Astrocyte of the spinal cord (primary cell): ENCODE measurements at places on chromosomes 13 and 19.

GRCh38 chr19:34345947-34346351 lies 19.0 kb upstream of the GPI start:
- peak; percentile 67 for DNase-seq

DNA sequence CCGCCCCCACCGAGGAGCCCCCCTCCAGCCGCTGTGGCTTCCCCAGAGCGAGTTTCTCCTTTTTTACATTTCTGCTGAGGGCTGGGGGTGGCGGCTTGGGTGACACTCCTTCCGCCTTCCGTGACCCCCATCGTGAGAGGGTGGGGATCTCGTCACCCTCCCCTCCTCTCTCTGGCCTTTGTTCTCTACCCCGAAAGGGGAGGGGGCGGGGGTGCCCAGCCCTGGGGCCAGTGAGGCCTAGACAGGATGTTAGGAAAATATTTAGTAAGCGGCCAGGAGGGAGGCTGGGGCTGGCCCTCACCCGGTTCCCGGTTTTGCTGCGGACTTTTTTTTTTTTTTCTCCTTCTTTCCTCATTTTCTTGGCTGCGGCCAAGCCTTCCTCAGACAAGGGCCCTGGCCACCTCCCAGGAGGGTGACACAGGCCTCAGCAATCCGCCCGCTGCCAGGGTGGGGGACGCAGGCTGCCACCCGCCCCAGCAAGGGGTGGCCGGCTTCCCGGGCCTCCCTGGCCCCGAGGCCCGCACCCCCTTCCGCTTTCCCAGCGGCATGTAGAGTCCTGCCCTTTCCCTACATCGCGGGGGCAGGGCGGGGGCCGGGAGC lies 3.9 kb downstream of the MIDN start:
- DNase-seq: peak; percentile 97

DNA sequence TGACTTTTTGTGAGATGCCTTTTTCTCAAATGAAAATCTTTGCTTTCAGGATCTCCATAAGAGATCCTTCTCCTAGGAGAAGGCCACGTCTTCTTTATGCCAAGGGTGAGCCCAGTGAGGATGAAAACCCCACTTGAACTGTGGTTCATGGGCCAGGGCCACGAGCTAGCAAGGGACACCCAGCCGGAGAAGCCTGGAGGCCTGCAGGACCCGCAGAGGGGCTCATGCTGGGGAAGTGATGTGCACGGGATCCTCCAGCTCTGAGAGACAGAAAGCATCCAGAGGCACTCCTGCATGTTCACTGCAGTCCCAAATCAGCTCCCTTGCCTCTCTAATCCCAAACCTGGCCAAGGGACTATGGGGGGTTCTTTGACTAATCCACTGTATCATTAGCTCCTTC lies 168.9 kb downstream of the UQCRFS1 start:
- no peak for DNase-seq

- no peak for DNase-seq
Measured at GRCh38 chr19:843180-843835, 2.5 kb downstream of the PRTN3 start.

DNA sequence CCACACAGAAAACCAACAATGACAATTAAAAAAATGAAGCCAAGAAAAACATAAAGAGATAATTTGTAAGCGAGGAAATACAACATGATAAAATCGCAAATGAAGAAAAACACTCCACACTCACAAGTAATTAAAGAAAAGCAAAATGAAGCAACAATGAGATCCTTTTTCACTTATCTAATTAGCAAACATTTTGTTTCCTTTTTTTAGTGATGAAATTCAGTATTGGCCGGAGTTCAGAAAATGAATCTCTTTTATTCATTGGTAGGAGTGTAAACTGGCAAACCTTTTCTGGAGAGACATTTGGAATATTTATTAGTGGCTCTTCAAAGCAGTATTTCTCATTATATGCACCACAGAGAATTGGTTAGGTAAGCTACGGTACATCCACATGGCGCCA lies 70.6 kb upstream of the POMP start:
- no peak for DNase-seq
